ENCODE measurements at places on chromosomes 1 and 21.

DNA sequence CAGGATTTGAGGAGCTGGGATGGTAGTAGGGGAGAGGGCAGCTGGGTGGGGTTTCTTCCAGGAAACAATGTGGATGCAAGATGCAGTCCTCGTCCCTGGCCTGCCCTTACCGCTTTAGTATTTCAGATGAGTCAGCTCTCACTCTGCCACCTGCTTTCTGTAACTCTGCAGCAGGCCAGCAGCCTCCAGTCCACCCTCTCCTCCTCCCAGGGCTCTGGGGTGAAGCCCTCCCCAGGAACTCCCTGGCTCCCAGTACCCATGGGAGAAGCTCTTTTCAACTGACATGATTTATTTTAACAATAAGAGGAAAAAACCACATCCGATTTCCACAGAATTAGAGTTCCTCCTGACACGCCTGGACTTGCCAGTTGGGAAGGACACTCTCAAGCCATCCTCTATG is 39.0 kb upstream of the IL20 start:
- no peak for DNase-seq

DNA sequence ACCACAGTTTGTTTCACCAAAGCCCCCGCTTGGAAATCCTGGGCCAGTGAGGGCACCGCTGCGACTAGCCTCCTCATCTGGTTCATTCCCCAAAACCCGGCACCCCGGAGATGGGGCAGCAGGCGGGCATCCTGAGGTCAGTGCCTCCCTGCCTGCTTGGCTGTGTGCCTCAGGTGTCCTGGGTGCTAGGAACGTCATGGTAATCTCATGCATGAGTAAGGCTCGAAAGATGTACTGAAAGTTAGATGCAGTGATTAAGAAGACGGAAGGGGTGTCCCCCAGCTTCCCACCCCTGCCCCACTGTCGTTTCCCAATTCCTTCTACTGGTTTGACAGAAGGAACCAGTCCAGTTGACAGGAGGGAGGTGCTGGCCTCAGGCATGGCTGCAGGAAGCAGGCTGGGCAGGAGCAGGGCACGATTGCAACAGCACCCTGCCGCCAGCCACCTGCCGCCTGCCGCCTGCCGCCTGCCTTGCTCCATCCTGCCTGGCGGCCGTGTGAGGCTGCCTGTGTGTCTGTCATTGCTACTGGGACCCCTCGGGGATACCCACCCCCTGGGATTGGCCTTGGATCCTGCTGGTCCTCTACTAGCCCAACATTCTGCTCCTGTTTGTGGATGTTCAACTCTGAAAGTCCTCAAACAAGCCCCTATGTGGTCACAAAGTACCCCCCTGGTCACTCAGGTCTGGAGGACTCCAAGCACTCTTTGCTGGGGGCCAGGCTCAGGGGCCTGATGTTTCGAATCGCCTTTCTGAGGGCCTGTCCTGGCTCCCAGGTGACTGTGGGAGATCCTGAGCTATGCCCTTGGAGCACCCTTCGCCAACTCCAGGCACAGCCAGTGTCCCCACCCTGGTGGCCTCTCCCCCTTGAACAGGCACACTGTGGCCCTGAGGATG is 73.0 kb upstream of the IFFO2 start:
- DNase-seq, result no peak

DNA sequence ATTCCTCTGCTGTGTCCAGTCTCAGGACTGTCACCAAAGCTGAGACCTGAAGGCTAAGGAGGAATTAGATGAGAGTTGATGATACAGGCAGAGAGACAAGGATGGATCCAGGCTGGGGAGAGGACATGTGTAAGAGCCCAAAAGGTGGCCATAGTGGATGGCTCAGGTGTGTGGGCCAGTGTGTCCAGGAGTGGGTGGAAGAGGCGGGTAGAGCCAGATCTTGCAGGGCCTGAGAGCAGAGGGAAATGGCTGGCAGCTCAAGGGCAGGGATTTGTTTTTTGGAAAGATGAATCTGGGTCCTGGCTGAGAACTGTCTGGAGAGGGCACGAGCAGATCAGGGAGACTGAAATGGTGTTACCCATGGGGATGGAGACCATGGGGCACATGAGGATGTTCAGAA is 38.1 kb downstream of the AZIN2 start:
- no peak for DNase-seq

DNA sequence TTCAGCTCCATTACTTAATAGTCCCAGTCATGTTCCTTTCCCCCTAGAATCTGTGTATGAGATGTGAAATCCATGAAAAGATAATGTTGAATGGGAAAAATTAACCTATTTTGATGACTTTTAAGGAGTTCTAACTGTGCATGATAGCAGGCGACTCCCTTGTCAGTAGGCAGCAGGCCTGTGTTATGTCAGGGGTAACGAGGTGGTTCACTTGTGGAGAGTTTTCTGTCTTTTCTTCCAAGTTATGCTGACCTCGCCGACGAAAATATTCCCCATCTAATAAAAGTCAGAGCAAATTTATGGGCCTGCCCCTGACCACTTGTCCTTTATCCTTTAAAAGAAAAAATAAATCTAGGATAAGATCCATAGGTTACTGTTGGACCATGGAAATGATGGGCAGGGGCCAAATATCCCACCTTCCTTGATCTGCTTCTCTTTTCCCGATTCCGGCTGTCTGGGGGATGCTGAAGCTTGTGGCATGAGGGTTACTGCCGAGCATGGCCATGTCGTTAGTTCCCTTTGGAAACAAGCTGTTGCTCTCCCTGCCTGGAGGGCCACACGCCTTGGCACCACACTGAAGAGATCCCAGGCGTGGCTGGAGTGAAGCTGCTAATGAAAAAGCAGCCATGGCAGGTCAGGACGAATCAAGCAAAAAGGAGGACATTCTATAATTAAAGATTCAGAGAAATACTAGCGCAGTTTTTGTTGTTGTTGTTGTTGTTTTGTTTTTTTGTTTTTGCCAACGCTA is 93.8 kb downstream of the ROR1 start:
- no peak for DNase-seq

DNA sequence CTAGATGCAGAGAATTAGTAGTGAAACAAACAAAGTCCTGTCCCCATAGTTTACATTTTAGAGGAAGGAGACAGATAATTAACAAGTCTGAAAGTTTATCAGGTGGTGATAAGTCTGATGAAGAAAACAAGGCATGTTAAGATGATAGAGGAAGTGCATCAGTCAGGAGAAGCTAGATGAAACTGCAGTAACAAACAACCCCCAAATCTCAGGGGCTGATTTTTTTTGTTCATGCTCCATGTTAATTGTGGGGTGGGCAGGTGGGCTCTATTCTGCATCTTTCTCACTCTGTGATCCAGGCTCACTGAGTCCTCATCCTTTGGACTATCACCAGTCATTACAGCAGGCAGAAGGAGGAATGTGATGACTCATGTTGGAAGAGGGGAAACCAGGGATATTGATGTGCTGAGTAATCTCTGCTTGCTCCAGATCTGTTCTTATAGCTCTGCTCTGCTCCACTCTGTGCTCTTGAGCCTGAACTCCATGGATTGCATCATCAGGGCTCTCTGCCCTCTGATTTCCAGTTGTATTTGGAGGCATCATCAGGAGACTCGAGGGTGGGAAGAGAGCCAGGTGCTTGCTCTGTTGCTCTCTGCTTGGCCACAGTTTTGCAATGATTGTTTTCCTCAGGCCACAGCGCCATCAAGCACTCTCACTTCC is 166.9 kb downstream of the IER5 start:
- no peak for DNase-seq
